ENCODE measurements at places on chromosomes 11 and 22.

DNA sequence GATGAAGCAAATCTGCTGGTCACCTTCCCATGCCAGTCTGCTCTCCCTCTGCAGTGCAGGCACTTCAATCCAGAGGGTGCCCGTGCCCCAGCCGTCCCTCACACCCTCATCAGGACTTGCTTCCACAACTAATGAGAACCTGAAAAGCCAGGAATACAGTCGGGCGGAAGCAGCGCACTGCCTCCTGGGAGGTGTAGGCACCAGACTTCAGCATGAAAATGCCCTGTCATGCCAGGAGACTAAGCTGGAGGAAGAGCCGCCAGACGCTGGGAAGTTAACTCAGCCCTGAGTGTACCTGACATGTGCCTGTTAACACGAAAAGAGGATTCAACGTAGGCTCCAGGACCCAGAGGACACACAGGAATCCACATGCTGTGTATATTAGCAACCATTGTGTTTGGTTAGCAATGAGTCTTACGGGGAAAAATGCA, 40.1 kb upstream of the FLI1 start:
- DNase-seq, result no peak

GRCh38 chr22:20565079-20565734, 57.8 kb downstream of the MED15 start:
- no peak for DNase-seq

DNA sequence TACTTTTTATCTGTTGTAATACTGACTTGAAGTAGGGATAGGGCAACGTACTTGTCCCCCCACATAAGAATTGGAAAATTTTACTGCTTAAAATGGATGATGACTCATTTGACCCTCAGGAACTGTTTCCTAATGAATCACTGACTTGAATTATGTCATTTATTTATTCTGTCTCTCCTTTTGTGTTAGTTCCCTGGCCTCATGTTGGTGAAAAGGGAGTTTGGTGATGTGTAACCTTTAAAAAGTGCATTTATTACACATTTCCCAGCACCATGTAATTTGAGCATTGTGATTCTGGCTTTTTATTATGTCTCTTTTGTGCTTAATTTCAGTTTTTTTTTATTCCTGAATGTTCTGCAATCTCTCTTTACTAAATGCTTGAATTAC, 20.3 kb upstream of the PGM2L1 start:
- no peak for DNase-seq

GRCh38 chr11:134098566-134099184, 29.8 kb downstream of the JAM3 start:
- no peak for DNase-seq

GRCh38 chr22:26811647-26811992, 154.2 kb downstream of the MIAT start:
- DNase-seq, result no peak

GRCh38 chr11:12356944-12357655, 20.3 kb upstream of the PARVA start:
- no peak for DNase-seq

DNA sequence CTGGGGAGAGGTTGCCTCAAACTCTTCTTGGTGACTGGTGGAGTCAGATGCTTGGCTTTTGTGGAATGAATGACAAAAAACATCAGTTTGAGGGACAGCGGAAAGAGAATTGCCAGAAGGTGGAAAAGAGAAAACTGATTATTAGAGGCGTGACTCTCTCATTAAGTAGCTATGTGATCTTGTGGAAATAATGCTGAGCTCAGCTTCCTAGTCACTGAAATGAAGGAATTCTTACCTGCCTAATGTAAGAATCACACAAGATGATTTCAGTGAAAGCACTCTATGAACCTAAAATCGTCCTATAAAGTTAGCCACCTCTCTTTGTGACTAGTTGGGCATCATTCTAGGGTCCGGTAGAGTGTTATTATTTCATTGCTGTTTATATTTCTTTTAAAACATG, 498.8 kb downstream of the TMEM135 start:
- DNase-seq, result no peak

- no peak for DNase-seq
Measured at GRCh38 chr22:32119568-32120235, 39.4 kb downstream of the C22orf42 start.

DNA sequence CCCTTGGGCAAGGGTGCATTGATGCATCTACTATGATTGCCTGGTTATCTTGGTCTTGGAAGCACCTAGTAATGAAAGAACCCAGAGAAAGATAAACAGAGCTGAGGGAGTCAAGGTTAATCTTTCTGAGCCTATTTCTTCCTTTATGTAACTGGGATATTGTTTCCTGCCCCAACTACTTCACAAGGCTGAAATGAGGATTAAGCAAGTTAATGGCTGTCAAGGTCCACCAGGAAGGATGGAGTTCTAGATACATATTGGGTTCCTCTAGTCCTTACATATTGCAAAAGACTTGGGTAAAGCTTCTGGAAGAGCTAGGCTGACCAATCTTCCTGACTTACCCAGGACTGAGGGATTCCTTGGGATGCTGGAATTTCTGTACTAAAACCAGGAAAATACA, 589.8 kb downstream of the INSC start:
- DNase-seq, result no peak

DNA sequence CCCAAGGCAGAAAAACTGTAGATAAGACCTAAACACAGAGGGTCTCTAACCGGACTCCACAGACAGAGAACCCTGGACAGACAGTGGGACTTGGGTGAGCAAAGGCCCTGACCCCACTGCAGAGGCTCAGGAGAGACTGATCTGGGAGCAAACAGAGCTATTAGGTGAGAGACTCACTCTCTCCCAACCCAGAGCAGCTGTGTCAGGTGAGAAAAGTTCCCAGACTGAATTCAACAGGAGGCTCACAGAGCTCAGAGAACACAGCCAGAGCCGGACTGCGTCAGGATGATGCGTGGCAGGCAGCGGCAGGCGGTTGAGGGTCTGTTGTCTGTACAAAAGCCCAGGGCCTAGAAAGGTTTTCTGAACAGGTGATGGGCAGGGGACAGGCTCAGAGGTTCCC, 5.5 kb downstream of the RFPL2 start:
- DNase-seq, result no peak

GRCh38 chr11:17063171-17064002, 14.1 kb downstream of the RPS13 start:
- DNase-seq, result peak; percentile 58

GRCh38 chr22:29081517-29082236, 8.8 kb downstream of the KREMEN1 start:
- DNase-seq, result no peak

DNA sequence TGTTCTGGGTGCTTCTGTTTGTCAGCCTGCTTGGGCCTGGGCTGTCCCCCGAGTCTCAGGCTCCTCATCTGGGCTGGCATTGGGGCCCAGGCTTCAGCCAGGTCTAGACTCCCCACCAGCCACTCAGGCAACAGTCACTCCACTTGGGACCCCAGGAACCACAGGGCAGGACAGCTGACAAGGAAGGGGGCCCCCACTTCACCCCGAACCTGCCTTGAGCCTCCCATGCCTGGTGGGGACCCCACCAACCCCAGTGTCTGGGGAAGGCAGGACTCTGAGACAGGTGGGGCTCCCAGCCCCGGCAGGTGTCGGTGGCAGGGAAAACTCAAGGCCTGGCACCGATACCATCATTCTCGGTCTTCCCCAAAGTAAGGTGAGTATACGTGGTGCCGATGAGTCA, 11.7 kb upstream of the LTO1 start:
- no peak for DNase-seq

- DNase-seq, result no peak
Measured at GRCh38 chr11:67558084-67558772, 25.4 kb upstream of the GSTP1 start.

DNA sequence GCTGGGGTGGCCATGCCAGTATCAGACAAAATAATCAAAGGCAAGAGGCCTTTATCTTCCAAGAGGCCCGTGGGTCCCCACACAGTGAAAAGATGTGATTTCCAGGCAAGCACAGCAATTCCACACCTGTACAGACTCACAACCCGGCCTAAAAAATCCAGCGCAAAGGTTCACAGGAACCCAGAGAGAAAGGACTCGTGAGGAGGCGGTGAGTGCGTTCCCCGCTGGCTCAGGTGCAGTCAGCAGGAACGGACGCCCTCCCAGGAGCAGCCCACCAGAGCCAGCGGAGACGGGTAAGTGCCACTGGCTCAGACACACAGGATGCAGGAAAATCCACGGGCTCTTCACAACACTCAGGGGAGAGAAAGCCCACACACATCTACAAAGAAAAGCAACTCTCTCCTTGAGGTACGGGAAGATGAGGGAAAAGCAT, 4.4 kb downstream of the TOLLIP start:
- no peak for DNase-seq

DNA sequence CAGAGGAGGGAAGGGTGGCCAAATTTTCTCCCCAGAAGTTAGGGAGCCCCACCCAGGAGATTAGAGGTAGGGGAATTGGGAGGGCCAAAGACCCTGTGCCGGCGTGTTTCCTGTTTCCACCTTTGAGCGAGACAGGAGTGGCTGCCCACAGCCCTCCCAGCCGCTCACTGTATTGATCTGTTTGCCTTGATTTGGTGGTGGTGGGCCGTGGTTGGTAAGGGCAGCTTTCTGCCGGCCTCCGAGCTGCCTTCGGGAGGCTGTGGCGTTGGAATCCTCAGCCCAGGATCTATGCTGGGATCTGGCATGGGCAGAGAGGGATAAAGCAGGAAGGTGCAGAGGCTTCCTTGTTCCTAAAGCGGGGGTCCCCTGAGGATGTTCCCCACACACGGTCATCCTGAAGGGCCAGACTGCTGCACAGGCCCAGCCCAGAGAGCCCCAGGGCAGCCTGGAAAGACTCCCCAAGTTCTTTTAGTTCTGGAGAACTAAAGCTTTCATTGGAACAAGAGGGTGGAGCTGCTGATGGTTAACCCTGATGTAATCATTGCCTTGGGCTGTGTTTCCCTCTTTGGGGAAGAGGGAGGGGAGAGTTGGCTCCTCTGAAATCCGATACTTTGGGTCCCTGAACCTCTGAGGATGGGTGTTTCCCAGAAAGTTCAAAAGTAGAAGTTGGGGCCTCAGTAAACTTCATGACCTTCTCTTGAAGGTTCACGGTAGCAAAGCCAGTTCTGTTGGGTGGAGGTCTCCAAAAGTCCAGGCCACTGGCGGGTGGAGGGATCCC, 7.2 kb downstream of the FAM83F start:
- DNase-seq, result no peak

GRCh38 chr22:49787861-49788260, 39.8 kb downstream of the BRD1 start:
- no peak for DNase-seq

DNA sequence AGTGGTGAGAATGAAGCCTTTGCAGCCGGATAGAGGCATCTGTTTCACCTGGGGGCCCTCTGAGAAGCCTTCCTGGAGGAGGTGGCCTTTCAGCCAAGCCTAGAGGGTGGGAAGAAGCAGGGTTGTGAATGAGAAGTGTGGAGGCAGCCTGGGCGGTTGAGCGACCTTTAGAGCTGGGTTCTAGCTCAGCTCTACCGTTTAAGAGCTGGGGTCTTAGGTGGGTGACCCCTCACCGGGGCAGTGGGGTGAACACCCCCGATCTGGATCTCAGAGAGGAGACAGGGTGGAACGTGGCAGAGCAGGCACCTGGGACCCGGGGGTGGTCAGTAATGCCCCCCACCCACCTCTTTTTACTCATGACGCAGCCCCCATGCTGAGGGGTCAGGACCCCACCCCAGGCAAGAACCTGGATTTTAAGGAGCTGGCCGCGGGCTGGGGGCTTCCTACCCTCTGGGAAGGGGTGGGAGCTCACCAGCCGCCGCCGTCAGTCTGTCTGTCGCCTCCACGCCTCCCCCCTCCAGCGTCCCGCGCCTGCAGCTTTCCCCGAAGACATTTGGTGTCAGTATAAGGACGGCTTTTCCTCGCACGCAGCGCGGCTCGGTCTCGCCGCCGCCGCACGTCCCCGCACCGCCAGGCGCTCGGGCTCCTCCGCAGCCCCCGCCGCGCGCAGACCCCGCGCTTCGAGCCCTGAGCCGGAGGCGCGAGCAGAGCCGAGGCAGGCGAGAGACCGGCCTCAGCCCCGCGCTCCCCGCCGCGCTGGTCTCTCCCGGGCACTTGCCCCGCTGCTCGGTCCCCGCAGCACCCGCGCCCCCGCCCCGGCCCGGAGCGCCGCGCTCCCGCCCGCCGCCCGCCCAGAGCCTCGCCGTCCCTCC, 13.3 kb upstream of the CACNA1I start:
- DNase-seq, result peak; percentile 69
